ENCODE measurements at places on chromosomes 7 and 10. TPM values are rescaled to one million over a fixed set of nuclear protein-coding genes. Genes with fewer than 3 reads are reported as not detected.

Gene OR2A1
- total RNA-seq: not detected

Gene RHEB
- 33.4 TPM for total RNA-seq

Gene SNCG
- total RNA-seq: 11.2 TPM

Gene PLXNA4
- total RNA-seq: 0.90 TPM

Gene C10orf105
- not detected for total RNA-seq

DNA sequence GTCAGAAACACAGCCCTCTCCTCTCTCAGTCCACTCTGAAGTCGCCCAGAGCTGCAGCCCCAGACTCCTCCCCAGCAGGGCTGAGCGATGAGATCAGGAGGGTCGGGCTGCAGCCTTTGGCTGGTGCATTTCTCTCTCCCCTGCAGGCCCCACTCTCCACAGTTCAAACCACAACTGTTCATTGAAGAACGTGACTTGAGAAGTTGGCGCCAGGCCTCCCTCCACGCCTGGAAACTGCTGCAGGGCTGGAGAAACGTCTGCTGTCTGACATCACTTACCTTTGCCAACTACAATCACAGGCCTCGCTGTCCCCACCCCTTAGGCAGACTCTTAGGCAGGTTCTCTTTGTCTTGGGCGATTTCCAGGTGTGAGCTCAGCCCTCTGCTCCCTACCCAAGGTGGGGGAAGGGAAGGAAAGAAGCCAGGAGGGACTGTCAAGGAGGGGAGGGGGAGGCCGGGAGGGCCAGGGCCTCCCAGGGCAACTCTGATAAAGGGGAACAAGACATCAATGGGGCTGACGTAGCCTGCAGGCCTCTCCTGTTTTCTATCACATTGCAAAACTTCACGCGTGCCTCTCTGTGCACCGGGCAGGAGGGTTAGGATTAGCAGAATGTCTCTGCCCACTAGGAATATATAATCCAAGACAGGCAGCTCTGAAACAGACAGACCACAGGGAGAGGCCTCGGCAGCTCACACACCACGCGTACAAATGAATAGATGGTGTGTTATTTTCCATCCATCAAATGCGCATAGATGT lies 32.7 kb downstream of the CALML5 start:
- no peaks in the 10 kb centered on the region for H3K27me3 ChIP-seq
- no peak overlapping the region for H3K4me3 ChIP-seq
- no peaks in the 10 kb centered on the region for H3K36me3 ChIP-seq
- H3K27ac ChIP-seq: no peak overlapping the region
- no peaks in the 10 kb centered on the region for H3K4me1 ChIP-seq

GRCh38 chr10:83229991-83230390 lies 909.3 kb upstream of the GHITM start:
- no peak for DNase-seq
- H3K36me3 ChIP-seq: no peaks in the 10 kb centered on the region
- no peak overlapping the region for H3K27ac ChIP-seq
- no peak overlapping the region for H3K4me3 ChIP-seq
- H3K27me3 ChIP-seq: no peaks in the 10 kb centered on the region
- H3K4me1 ChIP-seq: no peaks in the 10 kb centered on the region

- H3K4me3 ChIP-seq: no peak overlapping the region
- H3K36me3 ChIP-seq: no peaks in the 10 kb centered on the region
- H3K27ac ChIP-seq: no peak overlapping the region
- H3K27me3 ChIP-seq: no peaks in the 10 kb centered on the region
- DNase-seq: no peak
These were observed 955.7 kb downstream of the SORCS3 start for GRCh38 chr10:105596749-105597148.

DNA sequence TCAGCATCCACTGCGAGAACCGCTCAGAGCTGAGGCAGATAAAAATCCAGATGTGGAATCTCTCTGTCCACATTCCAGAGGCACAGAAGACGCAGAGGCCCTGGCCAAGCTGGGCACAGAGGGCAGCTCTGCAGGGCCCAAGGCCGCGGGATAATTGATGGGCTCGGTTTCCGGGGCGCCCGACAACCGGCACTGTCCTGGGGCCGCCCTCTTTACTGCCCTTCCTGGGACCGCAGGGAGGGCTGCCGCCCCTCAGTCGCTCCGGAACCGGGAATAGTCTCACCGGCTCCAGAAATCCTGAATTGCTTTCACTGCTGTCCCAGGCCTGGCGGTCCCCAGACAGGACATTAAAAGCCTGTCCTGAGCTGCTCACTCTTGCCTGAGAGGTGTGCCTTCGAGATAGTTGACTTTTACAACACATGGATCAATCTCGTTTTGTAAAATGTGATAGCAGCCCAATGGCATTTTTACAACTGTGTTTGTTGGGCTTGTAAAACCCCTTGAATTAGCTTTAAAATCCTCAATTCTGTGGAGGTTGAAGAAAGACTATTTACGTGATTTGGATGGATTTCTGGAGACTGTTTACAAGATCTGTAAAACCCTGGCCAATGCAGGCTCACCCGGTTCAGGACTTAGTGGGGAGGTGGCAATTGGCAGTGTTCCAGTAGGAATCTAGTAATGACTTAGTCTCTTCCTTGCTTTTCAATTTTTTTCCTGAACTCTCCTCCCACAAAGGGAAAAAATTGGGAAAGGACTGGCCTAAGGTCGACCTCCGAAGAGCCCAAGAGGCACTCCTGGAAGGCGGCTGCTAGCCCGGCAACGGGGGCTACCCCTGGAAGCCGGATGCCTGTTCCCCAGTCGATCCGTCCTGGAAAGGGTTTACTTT lies 1.4 kb upstream of the HOXA6 start:
- H3K27me3 ChIP-seq: peaks cover 68% of the 10 kb centered on the region
- H3K4me1 ChIP-seq: no peaks in the 10 kb centered on the region
- H3K36me3 ChIP-seq: no peaks in the 10 kb centered on the region
- no peak overlapping the region for H3K27ac ChIP-seq

DNA sequence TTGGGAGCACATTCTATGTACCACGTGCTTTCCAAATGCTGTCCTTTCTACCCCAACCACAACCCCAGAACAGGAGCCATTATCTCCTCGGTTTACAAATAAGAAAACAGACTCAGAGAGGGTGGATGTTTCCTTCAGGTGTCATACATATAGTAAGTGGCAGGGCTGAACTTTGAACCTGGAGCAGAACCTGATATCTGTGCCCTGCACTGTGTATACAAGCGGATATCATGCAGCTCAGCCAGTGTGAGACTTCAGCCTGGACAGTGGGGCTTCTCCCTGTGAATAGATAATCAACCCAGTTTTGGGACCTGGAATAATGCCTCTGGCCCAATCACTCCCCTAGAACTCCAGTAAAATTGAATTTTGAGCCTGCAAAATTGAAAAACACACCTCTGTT lies 341.1 kb downstream of the GRID1 start:
- no peaks in the 10 kb centered on the region for H3K4me1 ChIP-seq
- no peaks in the 10 kb centered on the region for H3K27me3 ChIP-seq
- H3K27ac ChIP-seq: no peak overlapping the region
- H3K4me3 ChIP-seq: no peak overlapping the region
- no peaks in the 10 kb centered on the region for H3K36me3 ChIP-seq

DNA sequence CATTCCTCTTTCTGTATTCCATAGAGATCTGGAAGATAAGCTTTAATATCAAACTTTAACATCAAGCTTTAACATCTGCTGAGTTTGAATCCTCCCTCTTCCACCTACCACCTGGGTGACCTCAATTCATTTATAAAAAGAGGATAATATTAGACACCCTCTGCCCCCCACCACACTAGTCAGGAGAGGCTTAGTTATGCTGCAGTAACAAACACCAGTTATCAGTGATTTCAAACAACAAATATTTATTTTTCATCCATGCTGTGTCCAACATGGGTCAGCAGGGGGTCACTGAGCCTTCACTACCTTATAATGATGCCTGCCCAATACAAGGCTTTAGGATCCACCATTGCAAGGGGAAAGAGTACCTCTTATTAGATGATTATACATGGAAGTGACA lies 322.0 kb downstream of the RNLS start:
- no peaks in the 10 kb centered on the region for H3K27me3 ChIP-seq
- no peak overlapping the region for H3K27ac ChIP-seq
- H3K4me3 ChIP-seq: no peak overlapping the region
- H3K36me3 ChIP-seq: no peaks in the 10 kb centered on the region
- H3K4me1 ChIP-seq: no peaks in the 10 kb centered on the region

- H3K36me3 ChIP-seq: no peaks in the 10 kb centered on the region
- H3K27me3 ChIP-seq: no peaks in the 10 kb centered on the region
- no peak for DNase-seq
- no peaks in the 10 kb centered on the region for H3K4me1 ChIP-seq
- H3K27ac ChIP-seq: no peak overlapping the region
These were observed 71.9 kb downstream of the ELFN1 start for GRCh38 chr7:1741751-1742554.

DNA sequence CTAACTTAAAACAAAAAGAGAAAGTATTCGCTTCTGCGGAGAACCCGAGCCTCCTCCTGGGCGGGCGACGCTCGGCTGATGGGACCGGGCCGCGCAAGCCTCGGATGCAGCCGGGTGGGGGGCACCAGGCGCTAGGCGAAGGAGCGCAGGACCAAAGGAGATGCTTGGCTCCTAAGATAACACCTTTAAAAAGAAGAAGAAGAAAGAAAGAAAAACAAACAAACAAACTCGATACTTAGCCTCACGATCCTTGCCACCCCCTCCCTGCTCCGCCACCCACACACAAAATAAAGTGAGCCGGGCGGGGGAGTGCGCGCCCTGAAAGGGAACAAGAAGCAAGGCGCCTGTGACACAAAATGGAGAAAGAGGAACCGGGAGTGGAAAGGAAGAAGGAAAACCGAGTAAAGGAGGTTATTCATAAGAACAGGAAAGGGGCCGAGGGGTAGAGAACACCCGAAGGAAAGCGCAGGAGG lies 34.0 kb upstream of the EBLN1 start:
- H3K4me3 ChIP-seq: peak overlapping the region; percentile 59
- peaks cover 4% of the 10 kb centered on the region for H3K4me1 ChIP-seq
- peak; percentile 59 for DNase-seq
- no peaks in the 10 kb centered on the region for H3K36me3 ChIP-seq

GRCh38 chr7:30788640-30789333 lies 17.6 kb downstream of the MINDY4 start:
- H3K36me3 ChIP-seq: no peaks in the 10 kb centered on the region
- H3K4me3 ChIP-seq: no peak overlapping the region
- no peaks in the 10 kb centered on the region for H3K27me3 ChIP-seq
- no peak for DNase-seq
- no peak overlapping the region for H3K27ac ChIP-seq

DNA sequence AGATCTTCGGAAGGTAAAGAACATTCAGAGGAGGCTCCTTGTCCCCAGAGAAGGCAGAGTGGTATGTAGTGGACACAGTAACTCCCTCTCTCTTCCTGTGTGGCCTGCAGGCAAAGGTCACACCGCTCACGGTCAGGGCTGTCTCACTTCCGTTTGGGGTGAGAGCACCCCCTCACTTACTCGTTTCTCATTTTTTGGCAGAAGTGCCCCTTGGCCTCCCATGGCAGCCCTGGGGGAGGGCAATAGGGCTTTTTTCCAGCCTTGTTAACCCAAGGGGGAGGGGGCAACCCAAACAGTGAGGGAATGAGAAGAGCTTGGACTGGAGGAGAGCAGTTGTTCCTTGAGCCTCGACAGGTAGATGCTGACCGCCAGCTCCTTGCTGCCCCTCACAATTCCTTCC lies 31.8 kb upstream of the SRGN start:
- no peak for DNase-seq
- H3K27ac ChIP-seq: peak overlapping the region; percentile 57
- H3K4me3 ChIP-seq: no peak overlapping the region
- H3K4me1 ChIP-seq: no peaks in the 10 kb centered on the region

- no peak for DNase-seq
- H3K4me3 ChIP-seq: no peak overlapping the region
These were observed 31.6 kb downstream of the IKZF1 start for GRCh38 chr7:50335795-50336754.

GRCh38 chr10:98920807-98921206 lies 314.8 kb downstream of the HPSE2 start:
- H3K4me1 ChIP-seq: no peaks in the 10 kb centered on the region
- no peak overlapping the region for H3K4me3 ChIP-seq
- H3K36me3 ChIP-seq: no peaks in the 10 kb centered on the region

GRCh38 chr10:78752708-78753107 lies 316.1 kb upstream of the ZMIZ1 start:
- no peaks in the 10 kb centered on the region for H3K27me3 ChIP-seq
- no peak overlapping the region for H3K4me3 ChIP-seq
- no peak for DNase-seq
- peaks cover 15% of the 10 kb centered on the region for H3K4me1 ChIP-seq
- no peaks in the 10 kb centered on the region for H3K36me3 ChIP-seq
